ENCODE measurements at places on chromosomes 1 and 21.

DNA sequence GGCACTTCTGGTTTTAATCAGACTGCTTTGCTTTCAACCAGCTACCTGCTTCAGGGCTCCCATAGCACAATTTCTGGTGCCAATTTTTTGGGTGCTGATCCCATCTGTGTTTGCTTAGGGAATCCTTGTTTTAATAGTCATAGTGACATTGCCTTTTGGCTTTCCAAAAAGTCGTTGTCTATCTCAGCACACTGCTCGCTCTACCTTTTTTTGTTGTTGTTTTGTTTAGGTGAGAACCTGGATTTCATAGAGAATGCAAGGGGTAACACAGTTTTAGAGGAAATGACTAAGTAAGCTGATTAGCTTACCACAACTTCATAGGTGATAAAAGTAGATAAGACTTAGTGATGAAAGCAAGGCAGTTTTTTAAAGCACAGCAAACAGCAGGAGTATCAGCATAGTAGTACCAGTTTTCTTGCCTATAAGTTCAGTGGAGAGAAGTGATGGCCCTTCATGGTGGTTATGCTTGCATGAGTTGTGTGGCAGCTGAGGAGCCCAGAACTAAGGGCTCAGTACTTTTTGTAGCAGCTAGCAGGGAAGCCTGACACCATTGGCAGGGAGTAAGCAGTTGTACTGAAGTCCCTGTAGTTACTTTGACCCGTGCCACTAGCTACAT, 31.3 kb downstream of the NEK7 start:
- DNase-seq, result no peak

GRCh38 chr1:22154626-22155025, 11.7 kb upstream of the WNT4 start:
- DNase-seq, result no peak

- peak; percentile 61 for DNase-seq
Observed at GRCh38 chr1:35807614-35808449, at the start of gene AGO4. TSS of gene AGO4 (plus strand) at chr1:35808016. CDS start at chr1:35808417, 401 bp downstream.

DNA sequence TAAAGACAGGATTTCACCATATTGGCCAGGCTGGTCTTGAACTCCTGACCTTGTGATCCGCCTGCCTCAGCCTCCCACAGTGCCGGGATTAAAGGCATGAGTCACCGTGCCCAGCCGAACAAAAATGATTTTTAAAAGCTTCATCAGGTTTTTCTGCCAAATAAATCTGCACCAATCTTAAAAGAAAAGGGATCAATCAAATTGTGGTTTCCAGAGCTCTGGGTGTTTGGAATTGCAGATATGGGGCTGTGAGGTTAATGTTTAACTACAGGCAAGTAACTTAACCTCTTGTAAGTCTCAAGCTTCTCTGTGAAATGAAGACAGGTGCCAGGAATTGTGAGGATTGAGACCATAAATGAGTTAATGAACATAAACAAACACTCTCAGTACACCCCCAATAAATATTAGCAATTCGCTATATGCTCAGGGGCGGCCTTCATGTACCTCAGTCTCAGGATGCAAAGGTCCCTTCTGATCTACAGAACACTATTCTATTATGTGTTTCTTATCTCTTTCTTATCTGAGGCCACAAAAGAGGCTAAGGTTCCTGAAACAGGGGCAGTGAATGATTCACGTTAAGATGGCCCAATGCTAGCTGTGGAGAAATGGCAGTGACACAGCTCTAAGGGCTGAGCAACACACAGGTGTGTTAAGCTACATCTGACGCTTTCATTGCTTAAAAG, 7.1 kb upstream of the GNPAT start:
- DNase-seq, result no peak

- no peak for DNase-seq
Observed at GRCh38 chr1:235652364-235652763, 2.8 kb upstream of the GNG4 start.

DNA sequence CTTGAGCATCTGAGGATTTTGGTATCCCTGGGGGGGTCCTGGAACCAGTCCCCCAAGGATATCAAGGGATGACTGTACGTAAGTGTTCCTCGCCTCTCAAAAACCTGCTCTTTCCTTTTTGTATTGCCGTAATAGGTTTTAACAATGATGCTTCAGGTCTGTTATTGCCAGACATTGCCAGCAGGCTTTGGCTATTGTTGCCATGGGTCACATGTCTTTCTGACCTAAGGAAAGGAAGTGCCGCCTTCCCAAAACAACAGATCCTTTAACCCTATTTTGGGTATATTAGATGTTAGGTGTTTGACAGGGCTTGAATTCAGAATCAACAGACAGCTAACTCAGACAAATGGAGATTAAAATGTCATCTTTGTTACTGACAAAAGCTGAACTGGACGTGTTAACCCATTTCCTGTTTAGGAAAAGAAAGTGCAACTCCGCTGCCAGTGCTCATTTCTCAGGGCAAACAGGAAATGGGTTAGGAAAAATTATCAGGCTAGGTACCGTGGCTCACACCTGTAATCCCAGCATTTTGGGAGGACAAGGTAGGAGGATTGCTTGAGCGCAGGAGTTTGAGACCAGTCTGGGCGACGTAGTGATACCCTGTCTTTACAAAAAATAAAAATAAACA, 12.4 kb upstream of the PRPF38B start:
- no peak for DNase-seq

DNA sequence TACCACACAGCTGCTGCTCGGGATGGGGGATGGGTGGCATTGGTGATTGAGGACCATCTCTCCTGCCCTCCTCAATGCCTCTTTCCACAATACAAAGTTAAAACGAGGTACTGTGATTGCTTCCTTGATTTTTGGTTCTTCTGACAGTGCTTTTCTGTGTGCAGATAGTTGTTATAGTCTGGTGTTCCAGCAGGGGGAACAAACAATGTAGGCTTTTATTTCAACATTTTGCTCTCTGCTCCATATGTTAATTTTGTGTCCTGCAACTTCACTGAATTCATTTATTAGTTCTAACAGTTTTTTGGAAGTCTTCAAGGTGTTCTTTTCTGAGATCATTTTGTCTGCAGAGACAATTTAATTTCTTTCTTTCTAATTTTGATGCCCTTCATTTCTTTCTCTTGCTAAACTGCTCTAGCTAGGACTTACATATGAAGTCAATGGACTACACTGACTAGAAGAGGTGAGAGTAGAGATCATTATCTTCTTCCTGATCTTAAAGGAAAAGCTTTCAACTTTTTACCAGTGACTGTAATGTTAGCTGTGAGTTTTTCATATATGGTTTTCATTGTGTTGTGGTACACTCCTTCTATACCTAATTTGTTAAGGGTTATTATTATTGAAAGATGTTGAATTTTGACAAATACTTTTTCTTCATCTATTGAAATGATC, 45.4 kb downstream of the TNFSF18 start:
- DNase-seq, result no peak

- DNase-seq, result no peak
Observed at GRCh38 chr1:14242123-14242522, 356.4 kb upstream of the KAZN start.

DNA sequence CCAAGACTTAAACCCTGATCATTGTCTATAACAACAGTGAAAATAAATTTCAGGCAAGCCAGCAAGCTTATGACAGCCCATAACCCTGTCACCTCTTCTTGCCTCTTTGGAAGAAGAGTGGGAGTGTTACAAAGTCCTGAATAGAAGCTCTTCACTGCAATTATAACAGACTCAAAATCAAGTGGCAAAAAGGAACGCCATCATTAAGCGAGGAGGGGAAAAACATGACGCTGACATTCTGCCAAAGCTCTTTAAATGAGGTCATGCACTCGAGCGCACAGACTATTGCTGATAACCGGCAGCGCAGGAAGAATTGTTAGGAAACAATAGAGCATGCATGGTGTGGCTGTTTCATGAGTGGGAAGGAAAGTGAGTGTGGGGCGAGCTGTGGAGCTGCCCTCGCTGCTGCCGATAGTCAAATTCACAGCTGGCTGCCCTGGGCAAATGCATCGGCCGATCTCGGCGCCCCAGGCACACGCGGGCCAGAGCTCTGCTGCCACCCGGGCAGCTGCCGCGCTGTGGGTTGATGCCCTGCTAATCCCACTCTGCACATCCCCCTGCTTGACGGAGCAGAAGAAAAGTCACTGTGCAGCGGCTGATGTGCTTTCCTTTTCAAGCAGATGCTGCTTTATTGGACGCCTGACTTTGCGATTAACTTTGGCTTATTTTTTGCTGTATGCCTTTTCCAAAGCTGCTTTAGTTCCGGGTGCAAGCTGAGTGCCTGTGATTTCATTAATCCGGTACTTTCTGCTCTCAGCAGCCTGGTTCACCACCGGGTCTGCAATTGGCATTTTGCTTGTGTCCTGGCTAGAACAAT, 102.4 kb upstream of the ST6GALNAC5 start:
- DNase-seq, result no peak

- no peak for DNase-seq
Observed at GRCh38 chr1:173409613-173410012, 67.5 kb upstream of the PRDX6 start.

DNA sequence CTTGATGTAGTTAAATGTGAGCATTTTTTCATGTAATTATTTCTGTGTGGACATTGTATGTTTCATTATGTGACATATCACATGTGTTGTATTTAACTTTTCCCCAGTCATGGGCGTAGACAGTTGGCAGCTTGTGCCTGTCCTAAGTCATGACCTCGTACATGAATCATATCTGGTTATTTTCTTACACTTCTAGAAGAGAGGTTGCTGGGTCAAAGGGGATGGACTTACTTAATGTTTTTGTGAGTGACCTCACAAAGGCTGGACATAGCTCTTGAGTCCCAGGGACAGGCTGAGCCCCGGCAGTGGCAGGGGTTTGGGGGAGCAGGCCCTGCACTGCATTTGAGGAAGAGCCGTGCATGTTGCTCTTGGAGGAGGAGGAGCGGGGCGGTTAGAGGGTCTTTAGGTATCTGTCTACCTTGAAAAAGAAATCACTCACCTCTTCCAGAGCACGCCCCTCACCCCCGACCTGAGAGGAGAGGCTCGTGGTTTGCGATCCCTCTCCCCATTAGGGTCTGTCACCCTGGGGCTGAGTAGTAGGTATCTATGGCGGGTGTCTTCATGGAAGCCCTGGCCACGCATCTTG, 16.4 kb downstream of the IFNGR2 start:
- DNase-seq, result no peak

GRCh38 chr1:193058529-193059281, 455 bp downstream of the UCHL5 start:
- no peak for DNase-seq

GRCh38 chr1:94769551-94769950, 50.6 kb upstream of the SLC44A3 start:
- DNase-seq, result no peak

GRCh38 chr1:31510853-31511789, 65.2 kb upstream of the TINAGL1 start:
- no peak for DNase-seq

DNA sequence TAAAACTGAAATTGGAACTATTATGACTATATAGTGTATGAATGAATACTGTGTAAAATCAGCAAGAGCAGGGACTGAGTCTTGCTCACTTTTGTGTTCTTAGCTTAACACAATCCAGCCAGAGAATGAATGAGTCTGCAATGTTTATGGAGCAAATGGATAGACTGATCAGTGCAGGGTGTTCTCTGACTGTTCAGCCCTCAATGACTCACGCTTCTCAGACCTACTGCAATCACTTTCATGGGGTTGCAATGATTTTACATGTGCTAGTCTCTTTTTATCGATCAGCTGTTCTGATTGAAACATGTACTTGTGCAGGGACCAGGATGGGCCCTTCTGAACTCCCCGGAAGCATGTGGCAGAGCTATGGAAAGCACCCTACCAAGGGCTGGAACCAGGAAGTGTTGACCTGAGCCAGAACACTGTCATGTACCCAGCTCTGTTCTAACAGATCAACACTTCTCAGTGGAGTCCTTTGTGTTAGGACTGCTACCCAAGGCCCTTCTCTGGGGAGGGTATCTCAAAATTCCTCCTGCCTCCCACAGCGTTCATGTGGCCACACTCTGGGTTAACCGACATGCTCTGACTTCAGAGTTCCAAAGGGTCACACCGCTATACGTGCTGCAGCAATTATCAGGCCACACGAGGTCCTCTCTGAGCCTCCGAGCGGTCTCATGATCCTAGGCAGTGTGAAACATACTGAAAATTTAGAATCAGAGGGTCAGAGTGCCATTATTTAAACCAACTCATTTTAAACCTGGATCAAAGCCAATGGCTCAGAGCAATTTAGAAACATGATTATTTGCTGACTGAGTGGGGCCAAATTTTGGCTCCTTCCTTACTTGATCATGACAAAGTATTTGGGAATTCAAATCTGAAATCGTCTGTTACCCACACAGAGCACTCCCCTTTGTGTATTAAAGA, 35.2 kb downstream of the GRIK1 start:
- no peak for DNase-seq

- DNase-seq, result no peak
Observed at GRCh38 chr1:2042830-2043773, 7.1 kb upstream of the PRKCZ start.

DNA sequence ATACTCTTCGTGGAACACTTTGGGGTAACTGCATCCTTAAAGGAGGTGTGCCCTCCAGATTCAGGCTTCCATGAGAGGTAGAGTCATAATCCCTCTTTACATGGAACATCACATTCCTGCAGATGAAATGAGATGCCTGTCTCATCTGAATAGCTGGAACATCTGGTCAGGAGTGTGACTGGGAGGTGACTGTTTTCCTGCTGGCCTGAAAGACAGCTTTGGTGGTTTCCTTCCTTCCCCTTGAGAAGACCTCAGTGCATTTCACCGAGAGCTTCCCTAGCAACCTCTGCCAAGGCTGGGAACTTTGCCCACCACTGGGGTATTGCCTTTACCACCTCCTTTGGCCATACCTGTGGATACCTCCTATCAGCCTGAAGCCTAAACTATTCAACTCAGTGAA, 46.7 kb upstream of the GUCA2A start:
- DNase-seq, result no peak

GRCh38 chr1:59696421-59697115, 118.2 kb upstream of the HOOK1 start:
- DNase-seq, result no peak

DNA sequence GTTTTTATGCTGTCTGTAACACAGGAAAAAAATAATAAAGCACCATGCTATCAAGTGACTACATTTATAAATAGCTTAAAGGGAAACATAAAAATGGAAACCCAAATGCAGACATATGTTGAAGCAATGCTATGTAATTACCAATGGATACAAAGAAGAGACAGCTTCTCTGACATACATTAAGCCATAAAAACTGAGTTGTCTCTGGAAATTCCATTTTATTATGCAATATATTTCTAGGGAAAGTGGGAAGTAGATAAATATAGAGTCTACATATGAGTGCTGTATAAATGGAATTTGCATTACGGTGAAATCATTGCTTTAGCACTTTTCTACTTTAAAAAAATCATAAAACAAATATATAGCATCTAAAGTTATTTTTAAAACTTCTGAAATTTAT, 135.2 kb upstream of the COL11A1 start:
- no peak for DNase-seq

DNA sequence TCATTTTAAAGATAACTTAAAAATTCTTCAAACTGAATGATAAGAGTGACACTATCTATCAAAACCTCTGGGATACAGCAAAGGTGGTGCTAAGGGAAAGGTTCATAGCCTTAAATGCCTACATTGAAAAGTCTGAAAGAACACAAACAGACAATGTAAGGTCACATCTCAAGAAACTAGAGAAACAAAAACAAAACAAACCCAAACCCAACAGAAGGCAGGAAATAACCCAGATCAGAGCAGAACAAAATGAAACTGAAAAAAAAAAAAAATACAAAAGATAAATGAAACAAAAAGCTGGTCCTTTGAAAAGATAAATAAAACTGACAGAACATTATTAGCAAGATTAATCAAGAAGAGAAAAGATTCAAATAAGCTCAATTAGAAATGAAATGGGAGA, 6.8 kb downstream of the ODF2L start:
- no peak for DNase-seq

GRCh38 chr1:95916616-95917015, 682.6 kb downstream of the RWDD3 start:
- DNase-seq, result no peak

- DNase-seq, result no peak
Observed at GRCh38 chr1:234772345-234773147, 162.6 kb upstream of the IRF2BP2 start.
